HCEC 1CT (cell line): ENCODE measurements at places on chromosomes 5 and 9.

- peak; percentile 98 for DNase-seq
Measured at GRCh38 chr9:33320568-33321261, 30.4 kb downstream of the NFX1 start.

GRCh38 chr5:135660826-135661575, 82.2 kb upstream of the CXCL14 start:
- DNase-seq, result no peak

GRCh38 chr9:31590091-31590490, 794.4 kb upstream of the ACO1 start:
- no peak for DNase-seq

DNA sequence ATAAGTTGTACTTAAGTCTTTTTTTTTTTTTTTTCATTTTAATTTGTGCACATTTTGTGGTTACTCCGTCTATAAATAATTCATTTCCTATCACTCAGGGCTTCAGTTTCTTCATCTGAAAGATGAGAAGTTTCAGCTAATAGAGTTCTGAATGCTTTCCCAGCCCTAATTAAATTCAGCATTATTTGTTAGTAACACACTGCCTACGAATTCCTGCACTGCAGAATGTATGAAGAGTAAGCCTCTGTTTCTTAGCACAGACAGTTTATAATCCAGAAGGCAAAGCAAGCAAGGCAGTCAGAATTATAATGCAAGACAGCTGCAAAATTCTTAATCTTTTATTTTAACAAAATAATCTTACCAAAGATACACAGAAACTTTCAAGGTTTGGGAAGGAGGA, 138.0 kb upstream of the GHR start:
- no peak for DNase-seq

- peak; percentile 50 for DNase-seq
Measured at GRCh38 chr9:86494644-86495111, 140.5 kb upstream of the TUT7 start.
